ENCODE measurements at places on chromosomes 3 and 15.

DNA sequence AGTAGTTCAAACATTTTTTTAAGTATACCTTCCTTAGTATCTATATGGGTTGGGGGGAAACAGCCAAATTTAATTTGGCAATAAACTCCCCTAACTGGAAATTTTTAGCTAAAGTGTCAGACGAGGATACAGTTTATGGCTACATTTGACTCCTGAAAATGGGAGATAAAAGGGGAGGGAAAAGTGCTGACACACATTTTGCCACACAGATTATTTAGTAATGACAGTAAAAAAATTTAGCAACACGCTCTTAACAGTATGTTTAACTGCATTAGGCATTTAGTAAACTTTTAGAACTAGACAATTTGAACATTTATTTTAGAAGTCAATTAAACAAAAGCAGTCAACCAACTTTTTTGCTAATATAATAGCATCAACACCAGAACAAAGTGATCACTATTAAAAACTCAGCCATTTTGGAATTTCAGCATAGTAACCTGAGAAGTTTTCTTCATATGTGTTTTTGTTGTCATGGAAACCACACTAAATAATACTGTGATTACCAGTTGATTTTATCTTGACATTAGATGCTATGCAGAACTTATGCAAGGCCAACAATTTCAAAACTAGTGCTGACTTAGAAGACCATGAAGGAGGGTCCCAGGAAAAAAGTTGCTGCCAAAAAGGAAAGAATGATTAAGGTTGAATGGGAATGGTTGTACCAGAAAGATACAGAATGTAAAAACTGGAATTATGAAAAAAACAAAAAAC is 47.0 kb upstream of the TFG start:
- no peak for DNase-seq

DNA sequence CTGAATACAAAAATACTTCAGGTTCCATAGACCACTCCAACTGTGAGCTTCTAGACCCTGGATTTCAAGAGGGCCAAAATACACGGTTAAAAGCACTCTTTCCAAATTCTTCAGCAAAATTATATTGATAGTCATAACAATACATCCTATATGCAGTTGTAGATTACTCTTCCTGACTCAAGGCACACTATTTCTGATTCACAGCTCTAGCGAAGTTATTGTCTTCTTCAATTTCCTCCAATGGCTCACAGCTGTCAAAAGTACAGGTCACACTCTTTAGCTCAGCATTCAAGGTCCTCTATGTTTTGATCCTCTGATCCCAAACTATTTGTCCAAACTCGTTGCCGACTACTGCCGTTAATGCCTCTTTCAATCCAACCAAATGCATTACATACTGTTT is 13.5 kb upstream of the CCDC80 start:
- DNase-seq: no peak

DNA sequence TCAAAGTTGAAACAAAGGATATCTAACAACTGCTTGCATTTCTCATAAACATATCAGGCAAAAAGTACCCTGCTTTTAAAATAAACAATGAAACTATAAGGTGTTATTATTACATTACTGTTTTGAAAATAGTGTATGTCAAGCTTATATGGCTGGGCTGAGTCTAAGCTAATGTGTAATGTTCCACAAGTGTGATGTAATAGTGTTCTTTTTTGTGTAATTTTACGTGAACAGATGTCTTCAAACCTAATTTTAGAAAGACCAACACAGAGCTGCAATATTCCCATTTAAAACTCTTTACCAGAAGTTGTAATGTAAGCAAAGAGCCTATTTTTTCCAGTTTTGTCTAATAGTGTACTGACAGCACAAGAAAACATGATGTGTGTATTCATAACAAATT is 34.0 kb downstream of the MINDY2 start:
- DNase-seq: no peak

DNA sequence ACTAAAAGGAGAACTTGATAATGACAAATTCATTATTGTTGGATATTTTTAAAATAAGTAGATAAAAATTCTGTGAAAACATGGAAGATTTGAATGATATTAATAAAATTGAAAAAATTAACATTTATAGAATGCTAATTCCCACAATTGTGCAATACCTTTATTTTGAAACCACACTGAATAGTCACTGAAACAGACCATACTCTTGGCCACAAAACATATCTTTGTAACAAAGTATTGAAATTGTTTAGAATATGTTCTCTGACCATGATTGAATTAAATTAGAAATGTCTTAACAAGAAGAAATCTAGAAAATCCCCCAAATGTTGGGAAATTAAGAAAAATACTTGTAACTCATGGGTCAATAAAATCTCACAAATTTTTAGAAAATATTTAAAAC is 49.2 kb downstream of the ARHGAP11B start:
- DNase-seq: no peak

DNA sequence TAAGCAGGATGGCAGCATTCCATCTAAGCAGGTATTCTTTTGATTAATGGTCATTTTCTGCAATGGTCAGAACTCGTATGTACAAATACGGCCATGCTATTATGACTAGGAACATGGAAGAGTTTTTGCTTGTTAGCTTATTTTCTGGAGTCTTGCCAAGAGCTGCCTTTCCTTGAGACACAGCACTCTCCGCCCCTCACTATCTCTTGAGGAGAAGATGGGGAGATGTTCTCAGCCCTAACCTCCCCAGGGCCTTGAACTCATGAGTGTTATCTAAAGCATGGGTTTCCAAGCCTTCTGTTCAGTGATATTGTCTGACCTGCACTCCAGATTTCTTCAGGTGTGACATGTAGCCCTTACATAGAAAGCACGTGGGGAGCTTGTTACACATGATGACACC is 65.9 kb upstream of the ACTC1 start:
- DNase-seq: no peak

DNA sequence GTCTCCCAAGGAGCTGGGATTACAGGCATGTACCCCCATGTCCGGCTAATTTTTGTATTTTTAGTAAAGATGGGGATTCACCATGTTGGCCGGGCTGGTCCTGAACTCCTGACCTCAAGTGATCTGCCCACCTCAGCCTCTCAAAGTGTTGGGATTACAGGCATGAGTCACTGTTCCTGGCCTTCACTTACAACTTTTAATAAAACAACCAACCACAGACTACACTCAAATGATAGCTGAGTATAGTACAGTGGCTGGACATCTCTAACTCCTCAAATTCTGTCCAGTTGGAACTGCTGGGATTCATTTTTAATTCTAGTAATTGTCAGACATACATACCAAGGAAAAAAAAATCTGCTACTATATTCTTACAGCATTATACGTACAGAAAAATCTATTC is 71.0 kb downstream of the PBRM1 start:
- no peak for DNase-seq

DNA sequence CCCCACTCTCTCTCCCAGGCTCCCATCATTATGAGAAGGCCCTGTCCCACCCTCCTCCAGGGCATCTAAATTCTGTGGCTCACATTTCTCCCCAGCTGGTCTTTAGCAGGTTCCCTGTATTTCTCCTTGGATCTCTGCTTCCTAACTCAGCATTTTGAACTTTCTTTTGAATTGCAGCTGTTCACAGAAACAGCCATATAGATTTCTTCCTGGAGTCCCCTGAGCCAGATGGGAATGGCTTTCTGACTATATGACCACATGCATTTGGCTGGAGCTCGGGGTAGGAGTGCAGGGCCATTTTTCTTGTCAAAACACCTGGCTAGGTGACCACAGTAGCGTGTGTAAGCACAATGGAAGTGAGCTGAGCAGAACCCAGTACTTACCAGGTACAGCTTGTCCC is 22.0 kb downstream of the RBP2 start:
- DNase-seq: no peak
